ENCODE measurements at places on chromosomes 4 and X.

- no peak for DNase-seq
Observed at GRCh38 chr4:8218371-8219031, 19.4 kb downstream of the SH3TC1 start.

- DNase-seq, result no peak
Observed at GRCh38 chrX:136814847-136815750, 34.4 kb upstream of the ARHGEF6 start.

DNA sequence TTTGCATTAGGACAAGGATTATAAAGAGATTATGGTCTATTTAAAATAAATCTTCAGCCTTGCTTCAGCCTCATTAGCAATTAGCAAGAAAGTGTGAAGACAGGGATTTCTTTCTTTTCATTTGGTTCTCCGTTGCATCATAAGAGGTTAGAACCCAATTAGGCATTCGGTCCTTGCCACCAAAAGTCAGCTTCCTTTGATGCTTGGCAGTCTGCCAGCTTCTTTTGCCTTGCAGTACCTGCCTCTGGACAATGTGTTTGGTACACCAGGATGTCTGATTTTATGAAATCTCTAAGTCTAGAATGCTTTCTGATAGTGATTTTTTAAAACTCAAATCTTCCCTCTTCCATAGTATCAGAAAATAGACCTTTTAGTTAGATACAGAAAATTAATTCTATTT is 12.4 kb downstream of the SMIM20 start:
- DNase-seq, result no peak

DNA sequence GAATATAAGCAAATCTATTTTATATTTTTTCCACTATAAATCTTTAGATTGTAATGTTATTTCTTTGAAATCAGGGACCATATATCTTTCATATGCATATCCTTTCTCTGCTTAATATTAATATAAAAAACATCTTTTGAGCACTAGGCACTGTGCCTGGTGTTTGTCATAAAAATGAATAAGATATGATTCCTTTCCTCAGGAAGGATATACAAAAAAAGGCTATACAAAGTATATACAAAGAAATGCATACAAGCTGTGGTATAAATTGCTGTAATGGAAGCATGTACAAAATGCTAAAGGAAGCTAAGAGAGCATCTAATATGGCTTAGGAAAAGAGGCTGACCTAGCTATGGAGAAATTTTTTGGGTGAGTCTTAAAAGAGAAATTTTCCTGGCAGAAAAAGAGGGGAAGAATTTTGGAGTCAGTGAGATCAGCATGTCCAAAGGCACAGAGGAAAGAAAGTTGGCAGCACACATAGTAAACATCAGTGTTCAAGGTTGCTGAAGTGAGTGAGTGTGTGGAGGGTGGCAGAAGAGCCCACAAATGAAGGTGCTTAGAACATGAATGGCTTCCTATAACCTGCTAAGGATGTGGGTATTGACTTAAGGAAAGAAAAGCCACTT is 500.0 kb downstream of the SPRY1 start:
- DNase-seq, result no peak

- DNase-seq, result no peak
Observed at GRCh38 chr4:163201358-163201757, 34.7 kb upstream of the NAF1 start.

DNA sequence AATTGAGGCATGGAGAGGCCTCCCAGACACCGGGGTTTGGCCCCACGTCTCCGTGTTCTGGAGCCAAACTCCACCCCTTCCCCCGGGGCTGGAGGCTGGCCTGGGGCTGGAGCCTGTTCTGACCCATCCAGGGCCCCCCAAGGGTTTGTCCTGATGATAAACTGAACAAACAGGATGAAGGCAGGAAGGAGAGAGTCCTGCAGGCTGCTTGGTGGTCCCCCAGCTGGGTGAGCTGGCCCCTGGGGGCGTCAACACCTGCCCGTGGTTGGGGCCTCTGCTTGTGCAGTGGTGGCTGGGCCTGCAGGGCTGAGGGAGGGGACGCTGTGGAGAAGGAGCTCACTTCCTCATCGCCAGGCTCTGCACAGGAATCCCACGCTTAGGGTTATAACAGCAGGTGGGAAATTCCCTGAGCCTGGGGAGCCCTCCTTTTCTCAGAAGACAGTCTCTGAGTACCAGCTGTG is 2.3 kb downstream of the SH3TC1 start:
- no peak for DNase-seq

DNA sequence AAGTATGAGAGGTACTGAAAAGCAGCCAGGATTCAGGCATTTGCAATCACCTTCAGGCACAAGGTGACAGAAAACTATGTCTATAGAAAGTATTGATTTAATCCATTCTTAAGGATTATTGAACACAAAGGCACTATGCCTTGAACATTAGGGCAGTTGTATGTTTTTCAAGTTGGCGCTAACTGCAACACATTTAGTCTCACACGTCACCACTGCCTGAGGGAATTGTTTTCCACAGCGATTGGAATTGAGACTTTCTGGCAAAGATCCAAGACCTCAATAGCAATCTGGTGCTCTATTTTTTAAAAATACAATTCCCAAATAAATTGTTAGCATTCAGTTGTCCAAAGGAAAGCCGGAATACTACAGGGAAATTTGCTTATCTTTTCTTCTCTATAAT is 52.7 kb upstream of the FTHL17 start:
- DNase-seq, result no peak

GRCh38 chrX:26262121-26262523 is 46.2 kb downstream of the MAGEB5 start:
- no peak for DNase-seq

GRCh38 chr4:166195101-166195500 is 322.1 kb downstream of the TLL1 start:
- no peak for DNase-seq

DNA sequence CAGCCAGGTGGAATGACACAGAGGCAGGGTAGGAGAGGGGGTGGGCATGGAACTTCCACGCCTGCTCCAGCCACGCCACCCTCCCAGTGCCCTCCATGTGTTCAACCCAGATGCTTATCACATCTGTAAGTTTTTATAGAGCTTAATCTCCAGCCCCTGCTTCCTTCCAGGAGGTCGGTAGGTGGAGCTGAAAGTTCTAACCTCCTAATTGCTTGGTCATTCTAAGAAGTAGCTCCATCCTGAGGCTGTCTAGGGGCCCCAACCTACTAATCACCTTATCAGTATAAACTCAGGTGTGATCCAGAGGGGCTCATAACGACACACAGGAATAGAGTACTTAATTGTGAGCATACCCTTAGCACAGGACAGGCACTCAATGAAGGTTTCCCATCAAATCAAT is 18.3 kb downstream of the QDPR start:
- DNase-seq, result no peak

GRCh38 chr4:148514581-148514980 is 72.4 kb upstream of the NR3C2 start:
- DNase-seq, result no peak

All from SIG-M5 (cell line).